ENCODE measurements at places on chromosomes 12 and 14. TPM values are rescaled to one million over a fixed set of nuclear protein-coding genes. Genes with fewer than 3 reads are reported as not detected.
A peak's percentile ranks its signal among the peaks of the same experiment; 100 is the strongest.

FGF23 gene
- total RNA-seq = not detected

- DNase-seq = no peak
Observed at GRCh38 chr12:83468988-83469908, 782.5 kb downstream of the TMTC2 start.

DNA sequence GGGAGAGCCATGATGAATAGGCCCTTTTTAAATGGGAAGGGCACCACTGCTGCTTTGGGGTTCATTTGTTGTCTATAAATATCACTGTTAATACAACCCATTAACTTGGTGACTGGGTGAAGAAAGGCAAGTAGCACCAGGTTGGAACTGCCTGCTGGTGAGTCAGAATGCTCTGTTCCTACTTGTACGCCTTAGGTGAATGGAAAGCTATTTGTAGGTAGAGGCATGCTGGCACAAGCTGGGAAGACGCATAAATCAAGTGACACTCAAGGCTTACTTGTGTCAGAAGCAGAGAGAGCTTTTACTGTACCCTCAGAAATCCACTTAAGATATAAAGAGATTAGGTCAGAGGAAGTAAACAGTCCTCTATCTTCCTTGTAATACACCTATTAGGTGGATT, 142.5 kb downstream of the TMX1 start:
- DNase-seq = peak; percentile 18

DNA sequence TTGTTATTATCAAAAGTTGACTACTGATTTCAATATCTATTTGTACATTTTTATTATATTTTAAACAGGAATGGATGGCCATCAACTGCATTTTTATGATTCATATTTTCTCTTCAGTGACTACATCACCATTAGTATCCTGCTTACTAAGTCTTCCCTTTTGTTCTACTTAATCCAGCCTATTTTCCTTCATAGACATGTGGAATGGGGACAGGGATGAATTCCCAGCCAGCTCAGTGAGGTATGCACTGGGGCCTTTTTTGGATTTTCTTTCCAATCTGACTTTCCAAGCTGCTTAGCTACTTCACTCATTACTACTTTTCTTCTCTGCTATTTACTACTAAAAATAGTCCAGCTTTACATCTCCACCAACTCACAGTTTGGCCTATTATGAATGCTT, 38.4 kb downstream of the AKAP6 start:
- DNase-seq = no peak

DNA sequence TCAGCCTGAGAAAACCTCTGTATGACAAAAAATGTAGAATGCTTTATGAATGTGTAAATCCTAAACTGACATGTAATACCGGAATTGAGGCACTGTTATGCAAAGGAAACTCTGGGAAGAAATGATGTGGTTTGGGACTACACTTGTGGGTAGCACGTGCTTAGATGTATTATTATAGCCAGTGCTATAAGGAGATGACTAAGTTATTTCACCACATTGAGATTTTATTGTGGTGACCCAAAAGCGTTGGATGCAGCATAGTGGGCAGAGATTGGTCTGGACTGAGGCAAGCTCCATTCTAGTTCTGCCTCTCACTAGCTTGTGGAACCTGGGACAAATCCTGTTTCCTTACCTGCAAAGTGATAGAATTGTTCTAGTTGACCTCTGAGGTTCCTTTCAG, 172.2 kb downstream of the SNAPC1 start:
- no peak for DNase-seq

DNA sequence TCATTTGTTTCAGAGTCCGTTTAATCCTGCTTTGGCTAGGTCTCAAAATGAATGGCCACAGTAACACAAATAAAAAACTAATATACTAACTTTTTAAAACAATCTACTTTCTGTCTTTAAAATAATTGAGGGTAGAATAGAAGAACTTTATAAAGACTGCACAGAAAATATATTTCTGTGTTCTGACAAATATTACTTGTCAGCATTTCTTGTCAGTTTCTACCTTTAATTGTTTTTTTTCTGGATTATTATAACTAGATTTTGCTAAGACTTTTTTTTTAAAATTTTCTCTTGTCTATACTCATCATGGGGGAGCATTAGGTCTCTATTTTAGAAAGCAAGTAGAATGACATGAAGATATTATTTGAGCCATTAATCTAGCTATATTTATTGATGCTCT, 86.2 kb downstream of the RAD52 start:
- DNase-seq = no peak

DNA sequence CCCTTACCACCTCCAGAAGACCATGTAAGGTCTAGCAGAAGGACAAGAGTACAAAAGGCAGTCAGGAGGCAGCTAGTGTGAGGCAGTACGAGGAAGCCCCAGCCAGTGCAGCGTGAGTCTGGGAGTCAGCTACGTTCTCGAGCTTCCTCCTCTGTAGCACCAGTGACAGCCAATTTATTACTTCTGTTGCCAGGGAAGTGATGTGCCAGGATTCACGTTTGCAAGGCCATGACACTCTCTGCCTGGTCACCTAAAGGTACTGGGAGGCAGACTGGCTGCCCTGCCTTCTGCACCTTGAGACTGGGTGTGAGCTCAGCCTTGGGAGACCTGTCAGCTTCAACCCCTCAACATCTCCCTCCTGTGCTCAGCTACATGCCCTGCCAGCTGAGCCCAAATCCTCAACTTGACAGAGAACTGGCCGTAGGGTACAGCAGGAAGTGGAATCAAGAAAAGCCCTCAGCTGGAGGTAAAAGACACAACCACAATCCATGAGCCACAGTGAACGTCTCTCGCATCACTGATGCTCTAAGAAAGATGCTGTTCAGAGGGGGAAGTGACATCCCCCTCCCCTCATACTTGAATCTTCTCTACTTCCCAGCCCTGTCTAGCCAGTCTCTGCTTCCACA, 182.5 kb upstream of the RGS6 start:
- no peak for DNase-seq

DNA sequence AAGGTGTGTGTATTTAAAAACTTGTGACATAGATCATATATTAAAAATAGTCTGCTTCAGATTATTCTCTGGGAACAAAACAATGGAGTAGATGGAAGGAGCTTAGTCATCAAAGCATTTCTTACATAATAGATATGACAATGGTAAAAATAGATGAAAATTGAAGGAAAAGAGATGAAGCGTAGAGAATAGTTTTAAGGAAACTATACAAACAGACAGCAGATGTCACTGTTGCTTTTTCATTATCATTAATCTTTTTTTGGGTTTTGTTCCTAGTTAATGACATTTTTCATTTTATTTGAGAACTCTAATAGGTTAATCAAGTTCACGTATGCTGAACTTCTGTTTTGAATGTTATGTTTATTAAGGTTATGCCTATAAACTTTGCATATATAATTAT, 149.2 kb upstream of the FBXO33 start:
- DNase-seq = no peak

ITGB7 gene
- not detected for total RNA-seq

DNA sequence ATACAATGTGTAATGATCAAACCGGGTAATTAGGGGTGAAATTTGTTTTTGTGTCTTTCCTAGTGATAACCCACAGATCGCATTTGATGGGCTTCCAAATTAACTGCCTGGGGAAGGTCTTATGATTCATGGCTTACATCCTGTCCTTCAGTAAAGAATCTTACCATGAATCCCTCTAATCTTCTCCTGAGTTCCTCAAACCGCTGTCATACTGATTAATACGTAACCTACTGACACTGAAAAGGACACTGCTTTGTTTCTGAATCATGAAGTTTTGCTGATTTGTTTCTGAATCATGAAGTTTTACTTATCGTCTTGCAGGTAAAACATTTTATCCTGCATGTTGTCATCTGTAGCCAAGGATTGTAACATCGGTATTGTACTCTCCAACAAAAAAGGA, 52.0 kb upstream of the CRY1 start:
- peak; percentile 16 for DNase-seq

REM2 gene
- under 0.01 TPM for total RNA-seq

GRCh38 chr14:46574221-46574977, 77.2 kb downstream of the RPL10L start:
- DNase-seq = peak; percentile 62

OR6C74 gene
- not detected for total RNA-seq

TOMM20L gene
- not detected for total RNA-seq

KLRD1 gene
- total RNA-seq = 0.20 TPM

- no peak for DNase-seq
Observed at GRCh38 chr14:44745371-44745770, 216.4 kb downstream of the KLHL28 start.

- DNase-seq = no peak
Observed at GRCh38 chr14:89827265-89827664, 127.3 kb downstream of the EFCAB11 start.

GRCh38 chr12:46187023-46187422, 81.8 kb downstream of the SLC38A1 start:
- DNase-seq = peak; percentile 28

DNA sequence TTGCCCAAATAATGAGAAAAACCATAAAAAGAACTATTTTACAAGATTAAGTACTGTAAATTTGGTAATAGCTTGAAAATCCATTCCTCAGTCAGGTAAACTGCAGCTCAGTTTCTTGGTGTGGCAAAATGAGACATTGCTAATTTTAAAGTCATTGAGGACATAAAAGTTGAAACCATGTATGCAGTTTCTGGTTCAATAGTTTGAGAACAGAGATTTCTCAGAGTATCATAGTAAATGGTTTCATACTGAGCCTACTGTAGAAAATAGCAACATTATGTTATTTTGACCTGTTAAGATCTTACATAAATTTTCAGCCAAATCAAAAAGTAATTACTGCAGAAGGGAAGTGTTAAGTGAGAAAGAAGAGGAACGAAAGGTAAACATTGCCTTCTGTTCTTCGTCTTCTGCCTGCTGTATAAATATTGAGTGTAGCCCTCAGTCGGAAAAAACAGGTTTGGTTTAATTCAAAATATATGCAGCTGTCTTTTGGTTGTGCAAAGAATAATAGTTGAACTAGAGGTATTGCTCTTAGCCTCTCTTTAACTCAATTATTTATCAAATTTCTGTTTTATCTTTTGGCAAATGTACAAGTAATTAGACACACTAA, 119.6 kb downstream of the SYNE2 start:
- no peak for DNase-seq

- no peak for DNase-seq
Observed at GRCh38 chr12:6644903-6645302, 2.3 kb downstream of the ACRBP start.

DNA sequence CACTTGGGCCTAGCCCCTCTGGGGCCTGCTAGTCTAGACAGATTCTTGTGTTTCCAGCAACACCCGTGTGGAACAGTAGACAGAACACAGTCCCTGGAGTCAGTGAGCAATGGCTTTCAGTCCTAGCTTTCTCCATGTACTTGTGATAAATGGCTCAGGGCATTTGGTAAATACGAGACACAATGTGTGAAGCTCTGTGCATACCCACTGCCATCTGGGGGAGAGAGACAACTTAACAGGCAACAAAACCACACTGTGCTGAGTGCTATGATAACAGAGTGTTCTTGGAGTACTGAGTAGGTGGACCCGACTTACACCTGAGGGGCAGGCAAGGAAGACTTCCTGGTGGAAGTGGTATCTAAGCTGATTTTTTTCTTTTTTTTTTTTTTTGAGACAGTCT, 86.3 kb upstream of the TBX3 start:
- DNase-seq = no peak

TMEM132C gene
- total RNA-seq = not detected

DNA sequence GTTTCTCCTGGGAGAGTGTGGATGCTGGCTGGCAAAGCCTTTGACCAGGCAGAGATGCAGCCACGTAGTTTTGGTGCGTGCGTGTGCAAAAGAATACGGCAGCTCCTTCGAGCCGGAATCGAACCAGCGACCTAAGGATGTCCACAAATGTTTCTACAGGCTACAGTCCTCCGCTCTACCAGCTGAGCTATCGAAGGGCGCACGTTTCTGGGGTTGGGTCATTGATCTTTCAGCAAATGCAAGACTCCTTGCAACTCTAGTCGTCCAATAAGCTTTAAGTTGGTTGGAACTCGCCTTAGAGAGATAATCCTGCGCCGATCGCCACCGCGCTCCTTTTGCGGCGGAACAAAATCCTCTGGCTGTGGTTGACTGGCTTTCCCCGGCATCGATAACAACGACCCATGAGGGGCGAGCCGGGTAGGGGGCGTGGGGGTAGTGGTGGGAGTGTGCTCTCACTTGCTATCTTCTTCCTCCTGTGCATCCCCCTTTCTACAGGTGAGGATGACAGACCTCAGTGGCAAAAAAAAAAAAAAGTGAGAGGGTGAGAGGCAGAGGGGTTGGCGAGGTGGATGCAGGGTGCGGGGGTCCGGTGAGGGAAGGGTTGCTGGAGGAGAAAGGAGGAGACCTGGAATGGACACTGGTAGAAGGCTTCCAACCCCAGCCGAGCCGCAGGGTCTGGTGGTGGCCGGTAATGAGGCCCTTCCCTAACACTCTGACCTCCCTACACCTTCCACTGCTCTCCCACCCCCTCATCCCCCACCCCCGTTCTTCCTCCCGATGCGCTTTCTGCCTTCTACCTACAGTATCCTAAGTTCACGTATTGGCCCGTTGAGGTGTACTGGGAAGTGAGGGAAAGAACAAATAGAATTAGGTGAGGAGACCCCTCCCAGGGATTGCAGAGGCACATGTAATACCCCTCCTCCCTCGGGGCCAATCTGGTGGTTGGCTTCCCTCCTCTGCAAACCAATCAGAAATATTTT, 11.8 kb upstream of the OR6S1 start:
- DNase-seq = no peak

DNA sequence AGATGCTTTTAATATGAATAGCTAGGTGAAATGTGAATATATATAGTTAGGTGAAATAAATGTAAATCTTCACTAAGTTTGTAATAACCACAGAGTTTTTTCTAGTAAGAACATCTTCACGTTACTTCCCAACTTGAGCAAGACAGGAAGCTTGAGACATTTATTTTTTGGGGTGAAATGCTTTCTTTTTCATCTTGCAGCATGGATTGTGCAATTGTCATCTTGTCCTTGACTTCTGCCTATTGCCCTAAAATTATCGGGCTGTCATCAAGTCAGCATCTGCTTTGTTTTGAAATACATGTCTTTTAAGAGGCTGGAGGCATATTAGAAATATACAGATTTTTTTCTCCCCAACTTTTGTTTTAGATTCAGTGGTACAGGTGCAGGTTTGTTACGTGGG, 433.9 kb downstream of the PCNX1 start:
- DNase-seq = no peak

DNA sequence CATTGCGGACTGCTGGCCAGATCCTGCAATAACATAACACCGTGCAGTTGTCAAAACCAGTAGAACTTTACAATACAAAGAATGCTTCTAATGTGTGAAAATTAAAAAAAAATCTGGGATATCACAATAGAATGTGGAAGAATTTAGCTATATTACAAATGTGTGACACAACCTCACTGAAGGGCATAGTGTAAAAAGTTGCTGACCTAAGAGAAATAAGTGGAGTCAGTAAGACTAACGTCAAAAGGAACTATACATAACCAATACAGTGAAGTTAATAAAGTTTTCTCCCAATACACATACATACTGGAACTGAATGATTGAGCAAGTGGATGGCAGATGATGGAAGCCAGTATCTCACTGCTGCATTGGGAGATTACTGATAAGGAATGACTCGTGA, 12.4 kb downstream of the OR6C74 start:
- DNase-seq = no peak
